Karpas-422 (cell line): ENCODE measurements at places on chromosomes 2 and 18. TPM values are rescaled to one million over a fixed set of nuclear protein-coding genes. Genes with fewer than 3 reads are reported as not detected.

The KLHL41 gene
- total RNA-seq = 0.07 TPM in 1 of 2 replicates, not detected in the other

The C18orf54 gene
- 4.2 and 14.3 TPM in 2 replicates for total RNA-seq

The CPO gene
- total RNA-seq = not detected in 2 replicates

The REG3G gene
- not detected in 2 replicates for total RNA-seq

The PROC gene
- total RNA-seq = not detected in 2 replicates

The CCBE1 gene
- not detected in 2 replicates for total RNA-seq

The COL6A3 gene
- 0.07 TPM in 1 of 2 replicates, not detected in the other for total RNA-seq

The C2orf66 gene
- not detected in 2 replicates for total RNA-seq

The TANK gene
- 141 and 295 TPM in 2 replicates for total RNA-seq

DNA sequence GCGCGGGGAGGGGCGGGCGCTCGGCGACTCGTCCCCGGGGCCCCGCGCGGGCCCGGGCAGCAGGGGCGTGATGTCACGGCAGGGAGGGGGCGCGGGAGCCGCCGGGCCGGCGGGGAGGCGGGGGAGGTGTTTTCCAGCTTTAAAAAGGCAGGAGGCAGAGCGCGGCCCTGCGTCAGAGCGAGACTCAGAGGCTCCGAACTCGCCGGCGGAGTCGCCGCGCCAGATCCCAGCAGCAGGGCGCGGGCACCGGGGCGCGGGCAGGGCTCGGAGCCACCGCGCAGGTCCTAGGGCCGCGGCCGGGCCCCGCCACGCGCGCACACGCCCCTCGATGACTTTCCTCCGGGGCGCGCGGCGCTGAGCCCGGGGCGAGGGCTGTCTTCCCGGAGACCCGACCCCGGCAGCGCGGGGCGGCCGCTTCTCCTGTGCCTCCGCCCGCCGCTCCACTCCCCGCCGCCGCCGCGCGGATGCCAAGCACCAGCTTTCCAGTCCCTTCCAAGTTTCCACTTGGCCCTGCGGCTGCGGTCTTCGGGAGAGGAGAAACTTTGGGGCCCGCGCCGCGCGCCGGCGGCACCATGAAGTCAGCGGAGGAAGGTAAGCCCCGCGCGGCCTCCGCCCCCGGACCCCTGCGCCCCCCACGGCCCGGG lies at the start of gene NFATC1:
TSS of gene NFATC1 (plus strand) at position 170 of the 644 bp plus-strand sequence. CDS start at position 465, 295 bp downstream.
- H3K27me3 ChIP-seq = peaks cover 2% of the 10 kb centered on the region; the same call in 1 of the 2 replicates
- H3K27ac ChIP-seq = peak within 1 kb of the TSS; percentile 64
- H3K4me3 ChIP-seq = peak within 1 kb of the TSS; percentile 89
- H3K4me1 ChIP-seq = peaks cover 58% of the 10 kb centered on the region

DNA sequence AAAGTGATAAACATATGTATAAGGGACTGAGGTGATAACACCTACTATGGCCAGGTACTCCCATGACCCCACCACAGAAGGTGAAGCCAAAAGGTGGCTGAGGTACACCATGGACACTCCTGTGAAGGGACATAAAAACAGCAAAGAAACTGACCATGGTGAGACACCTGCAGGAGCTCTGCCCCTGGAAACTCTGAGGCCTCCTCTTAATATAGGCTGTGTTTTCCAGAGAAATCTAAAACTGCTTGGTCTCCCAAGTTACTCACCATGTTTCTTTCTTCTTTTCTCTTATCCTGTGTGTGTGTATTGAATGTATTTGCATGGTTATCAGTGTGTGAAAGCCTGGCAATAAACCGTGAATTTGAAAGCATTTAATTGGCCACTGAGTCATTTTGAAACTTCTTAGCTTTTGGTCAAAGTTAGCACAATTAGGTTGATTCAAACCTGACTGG lies 739.3 kb upstream of the GCFC2 start:
- no peaks in the 10 kb centered on the region for H3K4me1 ChIP-seq
- DNase-seq = no peak
- H3K4me3 ChIP-seq = no peak overlapping the region

GRCh38 chr2:85012431-85012830 lies 41.5 kb downstream of the KCMF1 start:
- peak overlapping the region; percentile 33; the same call in 1 of the 2 replicates for H3K27ac ChIP-seq
- no peak for DNase-seq
- no peak overlapping the region for H3K4me3 ChIP-seq

DNA sequence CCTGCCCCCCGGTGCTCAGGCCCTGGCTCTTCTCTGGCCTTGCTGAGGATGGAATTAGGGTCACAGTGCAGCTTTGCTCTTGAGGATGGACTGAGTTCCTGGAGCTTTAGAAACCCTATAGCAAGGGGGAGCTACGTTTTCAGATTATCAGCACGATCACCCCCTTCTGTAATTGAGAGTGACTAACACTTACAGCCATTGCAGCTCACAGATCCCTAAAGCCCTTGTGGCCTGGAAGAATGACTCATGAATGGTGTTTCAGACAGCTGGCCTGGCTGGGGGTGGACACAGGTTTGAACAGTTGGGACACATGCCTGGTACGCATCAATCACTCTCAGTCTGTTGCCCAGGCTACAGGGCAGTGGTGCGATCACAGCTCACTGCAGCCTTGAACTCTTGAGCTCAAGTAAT lies 79.7 kb upstream of the IGFBP5 start:
- H3K27ac ChIP-seq = no peak overlapping the region
- H3K4me1 ChIP-seq = no peaks in the 10 kb centered on the region
- no peak overlapping the region for H3K4me3 ChIP-seq
- no peak for DNase-seq
- H3K36me3 ChIP-seq = no peaks in the 10 kb centered on the region

GRCh38 chr2:232315049-232315922 lies 63.3 kb upstream of the ALPP start:
- no peaks in the 10 kb centered on the region for H3K4me1 ChIP-seq
- H3K36me3 ChIP-seq = no peaks in the 10 kb centered on the region
- no peak overlapping the region for H3K27ac ChIP-seq
- no peaks in the 10 kb centered on the region for H3K27me3 ChIP-seq
- no peak for DNase-seq

DNA sequence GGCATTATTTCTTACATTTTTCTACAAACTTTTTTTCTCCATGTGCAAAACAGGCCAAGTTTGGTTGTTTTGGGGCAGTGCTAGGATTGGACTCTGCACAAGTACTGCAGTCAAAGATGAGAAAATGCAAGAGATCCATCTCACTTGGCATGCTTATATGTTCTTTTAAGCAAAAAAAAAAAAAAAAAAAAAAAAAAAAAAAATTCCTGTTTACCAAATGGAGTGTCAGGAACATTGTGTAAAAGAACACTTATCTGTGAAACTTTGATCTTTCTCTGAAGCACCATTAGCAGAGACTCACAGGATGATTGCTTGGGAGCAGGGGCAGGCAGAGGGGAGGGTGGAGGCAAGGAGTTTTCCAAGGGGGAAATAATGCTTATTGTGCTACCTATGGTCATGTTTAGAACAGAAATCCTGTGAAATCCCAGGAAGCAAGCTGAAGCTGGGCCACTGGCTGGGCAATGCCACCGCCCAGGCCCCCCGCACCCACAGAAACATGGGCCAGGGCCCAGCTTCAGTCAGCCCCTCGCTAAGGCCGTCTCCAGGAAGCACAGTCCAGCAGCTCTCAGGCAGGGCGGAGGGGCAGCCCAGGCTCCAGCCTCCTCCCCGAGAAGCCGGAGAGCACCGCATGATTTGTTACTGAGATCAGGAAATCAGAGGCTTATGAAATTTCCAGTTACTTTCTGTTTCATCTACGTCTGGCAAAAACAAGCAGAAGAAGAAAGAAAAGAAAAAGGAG lies 229.4 kb downstream of the ZNF516 start:
- H3K4me1 ChIP-seq = no peaks in the 10 kb centered on the region
- no peak overlapping the region for H3K27ac ChIP-seq
- no peaks in the 10 kb centered on the region for H3K36me3 ChIP-seq
- no peak for DNase-seq
- H3K27me3 ChIP-seq = 0 out of 2 replicates have a peak, but pooled peaks cover 3% of the 10 kb centered on the region

DNA sequence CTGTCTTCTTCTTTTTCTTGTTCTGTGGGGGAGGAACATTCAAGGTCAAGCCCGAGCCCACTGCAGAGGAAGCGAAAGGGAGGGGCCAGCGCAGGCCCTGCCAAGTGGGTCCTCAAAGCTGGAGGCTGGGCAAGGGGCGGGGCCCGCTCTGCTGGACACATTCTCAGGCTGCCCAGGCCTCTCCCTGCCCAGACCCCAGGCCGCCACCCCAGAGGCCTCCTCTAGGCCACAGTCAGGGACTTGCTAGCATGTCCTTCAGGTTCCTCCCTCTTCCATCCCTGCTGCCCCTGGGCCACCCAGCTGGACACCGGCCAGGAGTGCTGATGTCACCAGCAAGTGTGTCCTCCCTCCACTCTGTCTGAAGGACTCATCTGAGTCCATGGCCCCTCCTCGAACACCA lies 44.1 kb downstream of the KIF1A start:
- H3K36me3 ChIP-seq = no peaks in the 10 kb centered on the region
- no peaks in the 10 kb centered on the region for H3K27me3 ChIP-seq
- no peak overlapping the region for H3K4me3 ChIP-seq
- no peaks in the 10 kb centered on the region for H3K4me1 ChIP-seq

DNA sequence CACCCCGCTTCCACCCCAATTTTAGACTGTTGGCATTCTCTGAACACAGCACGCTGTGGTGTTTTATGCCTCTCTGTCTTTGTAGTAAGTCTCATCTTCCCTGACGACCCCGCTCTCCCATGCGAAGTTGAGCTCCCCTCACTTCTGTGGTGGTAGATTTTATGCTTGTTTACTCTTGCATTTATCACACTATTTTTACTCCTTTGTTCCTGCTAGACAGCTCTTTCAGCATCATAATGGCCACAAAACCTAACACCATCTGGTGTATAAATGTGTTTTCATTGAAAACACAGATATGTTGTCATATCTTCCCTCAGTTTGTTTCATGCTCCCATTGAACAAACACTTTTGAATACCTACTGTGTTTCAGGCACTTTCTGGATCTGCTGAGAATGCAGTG lies 57.1 kb downstream of the PKP4 start:
- H3K27me3 ChIP-seq = no peaks in the 10 kb centered on the region
- H3K36me3 ChIP-seq = no peaks in the 10 kb centered on the region
- DNase-seq = no peak
- no peak overlapping the region for H3K4me3 ChIP-seq

- no peaks in the 10 kb centered on the region for H3K4me1 ChIP-seq
- no peaks in the 10 kb centered on the region for H3K36me3 ChIP-seq
- no peak overlapping the region for H3K27ac ChIP-seq
- H3K4me3 ChIP-seq = no peak overlapping the region
These were observed 123.5 kb downstream of the DNAH6 start for GRCh38 chr2:84639751-84640150.

- H3K4me3 ChIP-seq = no peak overlapping the region
- H3K27ac ChIP-seq = no peak overlapping the region
- no peaks in the 10 kb centered on the region for H3K4me1 ChIP-seq
- DNase-seq = no peak
These were observed 818.1 kb downstream of the SLC4A3 start for GRCh38 chr2:220445429-220446105.

DNA sequence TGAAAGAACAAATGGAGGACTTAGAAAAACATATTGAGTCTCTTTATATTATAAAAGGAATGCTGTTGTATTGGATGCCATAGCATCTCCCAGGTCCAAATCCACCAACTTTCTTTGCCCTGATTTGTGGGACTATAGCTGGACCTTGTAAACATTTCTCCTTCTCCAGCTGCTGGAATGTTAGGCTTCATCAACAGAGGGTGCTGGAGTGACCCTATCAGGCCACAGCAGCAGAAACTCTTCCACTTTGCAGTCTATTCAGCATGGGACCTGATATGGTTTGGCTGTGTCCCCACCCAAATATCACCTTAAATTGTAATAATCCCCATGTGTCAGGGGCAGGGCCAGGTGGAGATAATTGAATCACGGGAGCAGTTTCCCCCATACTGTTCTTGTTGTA lies 138.4 kb upstream of the ARL4C start:
- no peak for DNase-seq
- H3K4me3 ChIP-seq = no peak overlapping the region
- H3K36me3 ChIP-seq = no peaks in the 10 kb centered on the region
- no peaks in the 10 kb centered on the region for H3K27me3 ChIP-seq
- no peaks in the 10 kb centered on the region for H3K4me1 ChIP-seq
- no peak overlapping the region for H3K27ac ChIP-seq

GRCh38 chr2:65075176-65075575 lies 19.0 kb downstream of the CEP68 start:
- no peak overlapping the region for H3K27ac ChIP-seq
- peaks cover 64% of the 10 kb centered on the region for H3K36me3 ChIP-seq
- no peaks in the 10 kb centered on the region for H3K27me3 ChIP-seq
- peaks cover 14% of the 10 kb centered on the region for H3K4me1 ChIP-seq
- H3K4me3 ChIP-seq = no peak overlapping the region
- no peak for DNase-seq

DNA sequence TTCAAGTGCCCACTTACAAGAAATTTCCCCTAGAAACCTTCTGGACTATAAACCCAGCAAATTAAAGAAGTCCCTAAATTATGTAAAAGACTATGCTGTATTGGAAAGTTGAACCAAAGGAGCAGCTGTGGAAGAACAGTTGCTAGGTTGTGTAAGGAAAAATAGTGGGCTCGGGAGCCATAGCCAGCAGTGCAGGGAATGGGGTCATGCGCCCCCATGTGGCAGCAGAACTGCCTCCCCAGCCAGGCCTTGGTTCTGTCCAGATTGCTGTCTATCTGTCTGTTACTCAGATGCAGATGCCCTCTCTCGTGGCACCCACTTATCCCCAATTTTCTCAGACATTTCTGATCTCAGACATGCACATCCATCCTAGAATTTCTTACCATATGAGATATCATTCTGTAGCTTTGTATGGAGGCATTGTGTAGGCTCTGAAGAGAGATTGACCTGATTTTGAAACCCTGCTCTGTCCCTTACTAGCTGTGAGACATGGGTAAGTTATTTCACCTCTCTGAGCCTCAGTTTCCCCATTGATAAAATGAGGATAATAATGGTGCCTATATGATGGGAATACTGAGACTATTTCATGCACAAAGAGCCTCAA lies 258.3 kb downstream of the SS18 start:
- H3K4me1 ChIP-seq = peaks cover 4% of the 10 kb centered on the region; the same call in 1 of the 2 replicates
- no peaks in the 10 kb centered on the region for H3K27me3 ChIP-seq
- H3K27ac ChIP-seq = no peak overlapping the region
- H3K4me3 ChIP-seq = no peak overlapping the region
- DNase-seq = peak; percentile 69
- no peaks in the 10 kb centered on the region for H3K36me3 ChIP-seq

- no peaks in the 10 kb centered on the region for H3K4me1 ChIP-seq
- H3K4me3 ChIP-seq = no peak overlapping the region
- H3K27me3 ChIP-seq = no peaks in the 10 kb centered on the region
- H3K27ac ChIP-seq = no peak overlapping the region
These were observed 79.0 kb downstream of the CCDC150 start for GRCh38 chr2:196718419-196719109.
